Hair follicle dermal papilla cell (primary cell): ENCODE measurements at places on chromosomes 2 and 18. TPM values are rescaled to one million over a fixed set of nuclear protein-coding genes. Genes with fewer than 3 reads are reported as not detected.

CDK15 gene
- total RNA-seq: 2.8 and 4.7 TPM in 2 replicates

C2orf81 gene
- total RNA-seq: 3.1 and 3.8 TPM in 2 replicates

SPATS2L gene
- 88.9 and 90.2 TPM in 2 replicates for total RNA-seq

CPO gene
- not detected in 2 replicates for total RNA-seq

REG1B gene
- total RNA-seq: not detected in 2 replicates

ZC3H6 gene
- 4.9 and 5.2 TPM in 2 replicates for total RNA-seq

SCYGR4 gene
- total RNA-seq: not detected in 2 replicates
